SK-N-SH (cell line): ENCODE measurements at places on chromosomes 7 and 10. TPM values are rescaled to one million over a fixed set of nuclear protein-coding genes. Genes with fewer than 3 reads are reported as not detected.

DNA sequence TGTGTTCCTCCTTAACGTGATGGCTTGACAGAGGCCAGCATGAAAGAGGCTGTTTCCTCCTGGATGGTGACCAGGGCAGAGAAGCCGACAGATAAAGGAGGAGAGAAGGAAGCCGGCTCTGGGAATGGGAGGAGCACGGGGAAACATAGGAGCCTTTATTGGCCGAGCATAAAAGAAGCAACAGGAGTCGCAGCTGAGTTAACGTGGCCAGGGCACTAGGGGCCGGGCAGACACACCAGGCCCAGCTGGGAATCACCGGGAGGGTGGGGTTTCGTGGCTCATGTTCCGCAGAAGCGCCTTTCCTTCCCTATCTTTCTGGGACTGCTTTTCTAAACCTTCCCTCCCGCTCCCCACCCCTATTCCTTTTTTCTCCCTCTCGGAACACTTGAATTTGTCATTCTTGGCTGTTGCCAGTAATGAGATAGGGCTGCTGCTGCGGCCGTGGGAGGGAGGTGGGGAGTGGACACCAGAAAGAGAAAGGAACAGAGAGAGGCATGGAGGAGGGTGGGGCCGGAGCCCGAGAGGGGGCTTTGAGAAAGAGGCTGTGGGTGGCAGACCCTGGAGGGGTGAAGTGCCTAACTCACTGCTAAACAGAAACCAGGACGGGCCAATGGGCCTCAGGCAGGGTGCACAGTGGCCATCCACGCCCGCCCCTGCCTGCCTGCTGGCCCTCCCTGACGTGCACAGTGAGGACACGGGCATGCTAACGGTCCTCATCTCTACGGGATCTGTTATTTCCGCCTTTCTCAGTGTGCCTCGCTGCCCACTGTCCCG lies 65.2 kb downstream of the COL13A1 start:
- peak; percentile 81 for DNase-seq

- DNase-seq = no peak
Measured at GRCh38 chr7:27101957-27102580, 414 bp downstream of the HOXA2 start.

GRCh38 chr10:113941140-113941539 lies 86.7 kb downstream of the NHLRC2 start:
- DNase-seq = no peak

- DNase-seq = no peak
Measured at GRCh38 chr7:131124867-131125266, 202.8 kb upstream of the MKLN1 start.

DNA sequence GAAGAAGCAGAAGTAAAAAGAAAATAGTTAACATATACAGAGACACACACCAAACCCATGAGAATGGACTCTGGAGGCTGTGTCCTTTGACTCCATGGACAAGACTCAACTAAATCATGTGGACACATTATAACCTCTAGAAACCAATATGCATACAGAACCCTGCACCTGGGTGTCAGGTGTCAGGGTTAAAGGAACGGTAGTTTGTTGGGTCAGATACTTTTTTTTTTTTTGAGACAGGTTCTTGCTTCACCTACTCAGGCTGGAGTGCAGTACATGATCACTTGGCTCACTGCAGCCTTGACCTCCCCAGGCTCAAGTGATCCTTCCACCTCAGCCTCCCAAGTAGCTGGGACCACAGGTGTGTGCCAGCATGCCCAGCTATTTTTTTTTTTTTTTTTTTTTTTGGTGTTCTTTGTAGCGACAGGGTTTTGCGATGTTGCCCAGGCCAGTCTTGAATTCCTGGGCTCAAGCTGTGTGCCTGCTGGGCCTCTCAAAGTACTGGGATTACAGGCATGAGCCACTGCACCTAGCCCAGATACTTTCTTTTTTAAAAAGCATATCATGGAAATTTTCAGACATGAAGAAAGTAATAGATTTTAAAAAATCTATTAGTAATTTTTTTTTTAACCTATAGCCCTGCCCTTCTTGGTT lies 31.3 kb downstream of the GALNT11 start:
- no peak for DNase-seq

GRCh38 chr7:136878878-136879277 lies 10.4 kb downstream of the CHRM2 start:
- DNase-seq = no peak

- no peak for DNase-seq
Measured at GRCh38 chr10:19048891-19049290, 290 bp downstream of the MALRD1 start.

The PARD3 gene
- polyA plus RNA-seq = 29.4 and 38.9 TPM in 2 replicates

The DHX32 gene
- 16.8 and 21.8 TPM in 2 replicates for polyA plus RNA-seq

The OR13A1 gene
- not detected in 2 replicates for polyA plus RNA-seq

The GNGT1 gene
- 0.15 TPM in 1 of 2 replicates, not detected in the other for polyA plus RNA-seq
